Spinal cord (tissue), 10 donors: ENCODE measurements at places on chromosomes 3 and 15. TPM values are rescaled to one million over a fixed set of nuclear protein-coding genes. Genes with fewer than 3 reads are reported as not detected.

Gene RLBP1
- 3.6 TPM for polyA plus RNA-seq

GRCh38 chr3:65888196-65888595, 150.5 kb downstream of the MAGI1 start:
- H3K36me3 ChIP-seq: no peaks in the 10 kb centered on the region
- no peak for DNase-seq
- H3K4me1 ChIP-seq: no peaks in the 10 kb centered on the region

DNA sequence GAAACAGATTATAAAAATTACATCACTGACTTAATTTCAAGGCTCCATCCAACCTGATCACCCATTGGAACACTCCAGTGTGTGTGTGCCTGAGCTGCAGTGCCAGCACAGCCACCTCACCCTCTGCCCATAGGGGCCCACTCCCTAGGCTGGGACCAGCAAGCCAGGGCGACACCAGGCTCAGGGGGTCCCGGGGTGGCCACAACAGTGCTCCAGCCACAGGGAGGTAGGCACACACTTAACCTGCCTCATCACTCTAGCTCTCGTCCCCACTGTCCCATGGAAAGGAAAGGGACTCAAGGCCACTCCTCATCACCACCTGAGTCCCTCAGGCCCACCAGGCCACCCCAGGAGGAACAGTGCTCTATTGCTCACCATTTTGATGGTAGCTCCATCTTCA, 24.9 kb downstream of the ZXDC start:
- DNase-seq: no peak
- H3K27me3 ChIP-seq: no peaks in the 10 kb centered on the region
- peaks cover 6% of the 10 kb centered on the region for H3K4me1 ChIP-seq
- no peak overlapping the region for H3K27ac ChIP-seq

Gene ANKRD63
- polyA plus RNA-seq: 0.14 TPM

Gene STXBP5L
- polyA plus RNA-seq: 5.3 TPM

DNA sequence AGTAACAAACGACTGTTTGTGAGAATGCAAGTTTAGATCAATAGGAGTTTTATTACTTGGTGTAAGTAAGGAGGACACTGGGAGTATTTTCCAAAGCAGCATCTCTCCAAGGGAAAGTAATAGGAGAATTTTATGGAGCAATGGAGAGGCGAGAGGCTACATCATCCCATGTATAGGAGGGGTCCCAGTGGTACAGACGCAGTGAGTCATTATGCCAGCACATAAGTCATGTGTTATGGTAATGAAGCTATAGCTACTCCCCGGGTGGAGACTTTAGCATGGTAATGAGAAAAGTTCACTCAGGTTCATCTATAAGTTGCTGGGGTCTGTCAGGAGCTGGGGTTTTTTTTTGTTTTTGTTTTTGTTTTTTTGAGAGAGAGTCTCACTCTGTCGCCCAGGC, 29.5 kb upstream of the ZNF445 start:
- no peaks in the 10 kb centered on the region for H3K36me3 ChIP-seq
- H3K4me1 ChIP-seq: peaks cover 15% of the 10 kb centered on the region
- no peak overlapping the region for H3K27ac ChIP-seq
- DNase-seq: no peak
- H3K4me3 ChIP-seq: no peak overlapping the region

DNA sequence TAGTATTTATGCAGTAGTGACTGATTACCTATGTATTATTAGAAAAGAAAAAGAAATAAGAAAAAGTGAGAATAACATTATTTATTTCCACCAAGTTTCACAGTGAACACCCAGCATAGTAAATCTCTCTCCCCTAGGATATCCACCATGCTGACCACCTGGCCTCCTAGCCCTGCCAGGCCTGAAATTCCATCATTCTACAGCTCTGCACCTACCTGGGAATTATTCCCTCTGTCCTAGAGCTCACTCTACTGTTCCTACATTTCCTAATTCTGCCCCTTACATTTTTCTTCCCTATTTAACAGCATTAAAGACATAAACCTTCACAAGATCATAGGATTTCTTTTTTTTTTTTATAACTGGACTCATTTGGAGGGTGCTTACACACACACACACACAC, 525.3 kb upstream of the PPP2R3A start:
- no peaks in the 10 kb centered on the region for H3K27me3 ChIP-seq
- H3K4me1 ChIP-seq: no peaks in the 10 kb centered on the region
- no peak for DNase-seq
- H3K36me3 ChIP-seq: no peaks in the 10 kb centered on the region

Gene SLC38A3
- 59.6 TPM for polyA plus RNA-seq

Gene GOLGA6L7
- polyA plus RNA-seq: 1.5 TPM

DNA sequence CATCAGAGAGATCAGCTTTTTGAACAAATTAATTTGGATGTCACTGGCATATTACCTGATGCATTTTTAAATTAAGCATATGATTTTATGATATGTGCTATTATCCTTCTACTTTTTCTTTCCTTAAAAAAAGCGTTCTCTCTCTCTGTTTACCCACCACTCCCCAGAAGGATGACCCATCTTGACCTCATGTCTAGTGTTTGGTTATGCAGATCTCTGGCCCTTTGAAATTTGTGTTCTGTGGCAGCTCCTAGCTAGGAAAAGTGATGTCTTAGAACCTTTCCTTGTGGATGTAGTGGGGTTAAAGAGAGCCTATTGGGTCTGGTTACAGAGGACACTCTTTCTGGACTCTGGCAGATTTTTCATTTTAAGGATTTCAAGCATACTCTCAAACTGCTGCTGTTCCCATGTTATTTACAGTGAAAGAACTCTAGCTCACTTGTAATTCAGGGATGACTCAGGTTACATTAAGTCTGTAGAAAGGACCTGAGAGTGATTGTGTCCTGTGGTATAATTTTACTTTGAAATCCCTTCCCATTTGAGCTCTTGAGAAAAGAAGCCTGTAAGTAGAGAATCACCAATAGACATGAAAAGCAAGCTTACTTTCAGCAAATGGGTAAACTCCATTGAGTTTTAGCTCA, 23.8 kb downstream of the ARHGEF26 start:
- DNase-seq: no peak
- H3K4me3 ChIP-seq: no peak overlapping the region
- no peaks in the 10 kb centered on the region for H3K27me3 ChIP-seq
- no peaks in the 10 kb centered on the region for H3K36me3 ChIP-seq

DNA sequence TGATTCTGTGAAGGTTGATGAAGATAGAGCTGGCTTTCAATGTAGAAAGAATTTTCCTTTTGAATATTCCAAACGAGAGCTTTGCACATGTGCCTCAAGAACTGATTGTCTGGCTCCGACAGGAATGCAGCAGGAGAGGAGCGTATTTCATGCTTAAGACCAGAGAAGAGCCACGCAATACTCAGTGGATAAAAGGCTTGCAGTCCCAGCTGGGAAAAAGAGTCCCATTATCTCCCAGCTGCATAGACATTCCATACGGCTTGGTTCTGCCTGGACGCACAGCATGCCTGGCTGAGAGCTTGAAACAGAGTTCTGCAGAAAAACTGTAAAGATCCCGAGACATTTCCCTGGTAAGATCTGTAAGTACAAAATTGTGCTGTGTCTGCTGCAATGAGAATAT, at the start of gene CNTN6:
CNTN6 (plus strand) TSS at position 254 of the 400 bp plus-strand sequence. CDS start 54,985 bp downstream, outside the sequence.
- no peaks in the 10 kb centered on the region for H3K36me3 ChIP-seq
- no peaks in the 10 kb centered on the region for H3K4me1 ChIP-seq
- peak within 1 kb of the TSS; percentile 46 for H3K4me3 ChIP-seq
- H3K27ac ChIP-seq: peak within 1 kb of the TSS; percentile 67

Gene XYLB
- polyA plus RNA-seq: 5.8 TPM

Gene CLDN16
- 0.90 TPM for polyA plus RNA-seq

DNA sequence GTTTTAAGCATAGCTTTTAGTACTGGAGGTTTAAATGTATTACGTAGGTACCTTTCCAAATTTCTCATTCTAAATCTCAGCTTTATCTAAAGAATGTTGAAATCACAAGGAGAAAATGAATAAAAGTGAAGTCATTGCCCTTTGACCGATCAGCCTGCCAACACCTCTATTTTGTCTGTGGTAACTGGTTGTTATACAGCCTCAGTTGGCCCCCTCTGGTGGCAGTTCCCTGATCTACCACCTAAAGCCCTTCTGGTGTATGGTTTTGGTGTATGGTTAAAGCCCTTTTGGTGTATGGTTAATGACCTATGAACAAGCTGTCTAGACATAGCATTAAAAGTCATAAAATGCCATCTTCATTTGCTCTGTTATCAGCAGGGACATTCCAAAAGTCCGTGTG, 378.2 kb upstream of the AZI2 start:
- H3K27ac ChIP-seq: no peak overlapping the region
- no peaks in the 10 kb centered on the region for H3K4me1 ChIP-seq
- H3K36me3 ChIP-seq: no peaks in the 10 kb centered on the region
- no peaks in the 10 kb centered on the region for H3K27me3 ChIP-seq
- H3K4me3 ChIP-seq: no peak overlapping the region

DNA sequence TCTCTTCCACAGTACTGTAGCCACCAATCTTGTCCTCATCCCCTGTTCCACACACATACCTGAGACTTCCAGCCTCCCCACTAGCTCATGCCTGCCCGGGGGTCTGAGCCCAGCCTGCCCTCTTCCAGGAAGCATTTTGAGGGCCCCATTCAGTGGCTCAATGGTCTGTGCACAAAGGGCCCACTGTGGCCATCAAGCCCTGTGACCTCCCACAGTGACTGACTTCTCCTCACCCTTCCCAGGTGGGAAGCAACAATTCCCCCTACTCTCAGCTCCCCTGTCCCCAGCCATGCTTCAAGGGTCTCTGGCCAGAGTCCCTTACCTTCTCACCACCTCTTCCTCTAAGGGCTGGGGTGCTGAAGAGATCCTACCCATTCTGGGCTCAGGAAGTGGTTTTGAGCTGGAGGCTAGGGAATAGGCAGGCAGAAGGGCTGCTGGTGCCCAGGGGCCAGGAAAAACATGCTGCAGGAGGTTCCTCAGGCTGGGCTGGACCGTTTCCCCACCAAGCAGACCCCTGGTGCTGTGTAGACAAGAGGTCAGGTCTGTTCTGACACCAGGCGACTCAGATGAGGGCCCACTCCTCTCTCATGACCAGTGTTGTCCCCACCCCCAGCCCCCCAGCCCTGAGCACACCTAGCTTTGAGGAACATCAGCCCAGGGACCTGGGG, 3.0 kb upstream of the KLF15 start:
- no peaks in the 10 kb centered on the region for H3K36me3 ChIP-seq
- H3K27me3 ChIP-seq: peaks cover 2% of the 10 kb centered on the region
- DNase-seq: no peak
- no peak overlapping the region for H3K27ac ChIP-seq
- H3K4me3 ChIP-seq: no peak overlapping the region

Gene HACD2
- polyA plus RNA-seq: 31.4 TPM

Gene LIPH
- 0.15 TPM for polyA plus RNA-seq

DNA sequence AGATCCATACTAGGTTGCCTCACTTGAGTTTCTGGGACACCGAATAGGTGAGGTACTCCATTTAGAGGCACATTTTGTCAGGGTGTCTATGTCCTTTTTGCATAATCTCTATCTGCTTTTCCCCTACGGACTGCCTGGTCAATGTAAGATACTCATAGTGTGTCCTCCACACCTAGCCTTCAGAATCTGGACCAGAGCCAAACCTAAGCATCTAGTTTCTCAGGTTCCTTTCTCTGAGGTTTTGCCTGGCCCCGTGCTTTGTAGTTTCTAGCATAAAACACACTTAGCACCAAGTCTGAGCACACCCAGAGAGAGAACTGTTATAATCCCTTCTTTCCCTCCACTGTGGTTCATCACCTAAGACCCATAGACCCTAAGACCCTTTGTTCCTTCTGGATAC, 105.9 kb upstream of the MLF1 start:
- no peaks in the 10 kb centered on the region for H3K27me3 ChIP-seq
- no peaks in the 10 kb centered on the region for H3K36me3 ChIP-seq
- DNase-seq: no peak

DNA sequence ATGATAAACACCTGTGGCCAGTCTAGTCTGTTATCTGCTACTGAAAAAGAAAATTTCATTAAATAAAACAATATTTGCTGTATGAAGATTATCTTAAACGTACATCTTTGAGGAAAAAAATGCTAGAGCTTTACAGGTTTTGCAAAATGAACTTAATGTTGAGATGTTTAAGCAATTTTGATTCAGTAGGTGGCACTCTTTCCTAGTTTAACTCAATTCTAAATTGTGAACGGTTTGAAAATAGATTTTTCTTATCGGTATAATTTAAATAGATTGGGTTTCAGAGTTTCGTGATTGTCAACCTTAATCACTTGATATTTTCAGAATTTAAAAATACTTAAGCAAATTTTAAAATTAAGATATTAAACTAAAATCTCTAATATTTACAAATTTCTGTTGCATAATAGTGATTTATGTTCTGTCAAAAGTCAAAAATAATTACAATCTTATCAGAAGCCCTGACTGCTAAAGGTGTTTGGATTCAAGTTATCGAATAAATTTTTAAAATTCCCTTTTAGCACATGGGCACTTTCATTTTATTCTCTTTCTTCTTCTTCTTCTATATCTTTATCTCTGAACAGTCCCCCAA, 7.0 kb upstream of the RNF111 start:
- H3K27ac ChIP-seq: no peak overlapping the region
- no peak overlapping the region for H3K4me3 ChIP-seq
- no peaks in the 10 kb centered on the region for H3K4me1 ChIP-seq

- H3K36me3 ChIP-seq: peaks cover 28% of the 10 kb centered on the region
- no peak overlapping the region for H3K27ac ChIP-seq
- no peaks in the 10 kb centered on the region for H3K27me3 ChIP-seq
- no peak overlapping the region for H3K4me3 ChIP-seq
- no peaks in the 10 kb centered on the region for H3K4me1 ChIP-seq
Measured at GRCh38 chr15:63668601-63669000, 71.4 kb downstream of the FBXL22 start.

Gene PYGO1
- polyA plus RNA-seq: 28.6 TPM

- H3K36me3 ChIP-seq: no peaks in the 10 kb centered on the region
- H3K27ac ChIP-seq: no peak overlapping the region
- no peak for DNase-seq
- no peak overlapping the region for H3K4me3 ChIP-seq
- H3K4me1 ChIP-seq: no peaks in the 10 kb centered on the region
- H3K27me3 ChIP-seq: no peaks in the 10 kb centered on the region
Measured at GRCh38 chr3:473033-473800, 276.7 kb downstream of the CHL1 start.

Gene SUSD5
- 4.9 TPM for polyA plus RNA-seq

DNA sequence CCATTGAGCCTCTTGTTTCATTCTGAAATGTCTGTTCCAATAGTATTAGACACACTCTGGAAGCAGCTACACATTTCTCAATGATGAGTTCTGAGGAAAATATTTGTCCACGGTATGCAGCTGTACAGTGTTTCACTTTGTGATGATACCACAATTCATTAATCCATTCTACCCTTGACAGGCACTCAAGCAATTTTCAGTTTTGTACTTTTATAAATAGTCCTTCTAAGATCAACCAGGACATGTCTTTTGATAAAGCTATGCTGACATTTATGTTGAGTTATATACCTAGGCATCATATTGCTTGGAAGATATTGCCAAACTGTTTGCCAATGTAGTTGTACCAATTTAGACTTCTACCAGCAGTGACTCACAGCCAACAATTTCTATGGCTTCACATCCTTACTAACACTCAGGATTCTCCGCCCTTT, 165.1 kb upstream of the COL8A1 start:
- no peak overlapping the region for H3K4me3 ChIP-seq
- H3K27me3 ChIP-seq: no peaks in the 10 kb centered on the region
- H3K36me3 ChIP-seq: no peaks in the 10 kb centered on the region
- H3K27ac ChIP-seq: no peak overlapping the region

DNA sequence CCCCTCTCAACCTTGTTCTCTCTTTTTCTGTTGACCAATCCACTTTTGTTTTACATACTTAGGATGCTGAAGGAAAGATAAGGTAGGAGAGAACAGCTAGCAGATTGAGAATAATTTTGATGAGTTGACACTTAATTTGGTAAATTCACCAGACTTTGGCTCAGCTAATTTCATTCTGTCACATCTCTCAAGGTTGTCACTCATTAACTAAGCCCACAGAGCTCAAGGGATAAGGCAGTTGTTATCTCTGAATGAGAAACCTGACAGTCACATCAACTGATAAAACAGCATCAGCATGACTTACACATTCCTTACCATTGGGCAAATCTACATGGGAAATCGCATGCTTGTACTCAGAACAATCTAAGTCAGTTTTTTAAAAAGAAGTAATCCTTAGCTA, 591.4 kb downstream of the NLGN1 start:
- no peaks in the 10 kb centered on the region for H3K4me1 ChIP-seq
- H3K4me3 ChIP-seq: no peak overlapping the region
- H3K36me3 ChIP-seq: no peaks in the 10 kb centered on the region
- no peak for DNase-seq
